ENCODE measurements at places on chromosomes 16 and 17.

DNA sequence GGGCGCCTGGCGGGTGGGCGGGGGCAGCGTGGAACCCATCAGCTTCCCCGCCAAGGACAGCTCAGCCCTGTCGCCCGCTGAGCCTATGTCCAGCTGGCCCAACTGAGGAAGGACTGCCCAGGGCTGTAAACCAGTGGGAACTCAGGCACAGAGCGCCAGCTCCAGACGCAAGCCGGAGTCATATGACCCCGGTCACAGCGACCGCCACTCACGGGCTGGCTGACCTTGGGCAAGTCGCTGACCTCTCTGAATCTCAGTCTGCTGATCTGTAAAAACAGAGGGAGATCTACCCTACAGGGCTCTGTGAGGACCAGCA is 170.0 kb downstream of the C16orf78 start:
- DNase-seq = no peak

DNA sequence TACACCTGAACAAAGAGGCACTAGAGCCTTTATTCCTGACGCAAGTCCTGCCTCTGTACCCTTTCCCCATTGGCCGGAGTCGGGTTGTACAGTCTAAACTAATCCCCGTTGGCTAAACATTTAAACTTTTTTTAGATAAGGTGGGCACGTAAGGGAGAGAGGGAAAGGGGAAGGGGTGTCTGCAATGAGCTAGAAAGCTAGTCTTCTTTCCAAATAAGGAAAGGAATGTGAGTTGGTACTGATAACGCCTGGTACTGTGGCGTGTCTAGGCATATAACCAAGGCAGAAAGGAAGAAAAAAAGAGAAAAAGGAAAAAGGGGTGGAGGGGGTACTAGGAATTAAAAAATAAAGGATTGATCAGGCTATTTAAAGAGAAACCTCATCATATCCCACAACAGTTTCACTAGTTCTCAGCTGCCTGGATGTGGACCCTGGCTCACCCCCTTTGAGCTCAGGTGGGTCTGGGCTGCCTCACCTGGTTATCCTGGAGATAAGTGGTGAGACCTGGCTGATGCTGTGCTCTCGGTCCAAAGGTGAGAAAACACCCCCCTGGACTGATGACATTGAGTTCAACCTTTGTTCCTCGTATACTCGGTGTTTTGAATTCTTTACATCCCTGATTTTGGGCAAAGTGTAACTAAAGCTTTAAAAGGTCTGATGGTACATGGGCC is 90.9 kb upstream of the EEF2KMT start:
- DNase-seq = no peak

- DNase-seq = no peak
Measured at GRCh38 chr17:29682987-29683386, 60.3 kb upstream of the CORO6 start.

GRCh38 chr17:17538417-17539391 is 42.5 kb upstream of the RASD1 start:
- DNase-seq = peak; percentile 98

DNA sequence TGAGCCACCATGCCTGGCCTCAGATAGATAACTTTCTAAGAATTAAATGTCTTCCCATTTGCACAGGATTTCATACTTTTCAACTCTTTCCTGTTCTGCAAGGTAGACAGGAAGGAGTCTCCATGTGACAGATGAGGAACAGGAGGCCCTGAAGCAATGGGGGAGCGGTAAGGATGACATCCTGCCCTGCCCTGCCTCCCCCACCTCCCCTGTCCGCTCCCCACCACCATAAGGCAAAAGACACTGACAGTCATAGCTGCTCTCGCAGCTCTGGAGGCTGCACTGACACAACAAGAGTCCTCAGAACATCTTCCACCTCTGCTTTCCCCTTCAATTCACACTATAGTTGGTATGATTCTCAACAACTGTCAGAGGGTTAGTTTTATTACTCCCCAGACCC is 9.7 kb downstream of the CENPV start:
- DNase-seq = no peak

DNA sequence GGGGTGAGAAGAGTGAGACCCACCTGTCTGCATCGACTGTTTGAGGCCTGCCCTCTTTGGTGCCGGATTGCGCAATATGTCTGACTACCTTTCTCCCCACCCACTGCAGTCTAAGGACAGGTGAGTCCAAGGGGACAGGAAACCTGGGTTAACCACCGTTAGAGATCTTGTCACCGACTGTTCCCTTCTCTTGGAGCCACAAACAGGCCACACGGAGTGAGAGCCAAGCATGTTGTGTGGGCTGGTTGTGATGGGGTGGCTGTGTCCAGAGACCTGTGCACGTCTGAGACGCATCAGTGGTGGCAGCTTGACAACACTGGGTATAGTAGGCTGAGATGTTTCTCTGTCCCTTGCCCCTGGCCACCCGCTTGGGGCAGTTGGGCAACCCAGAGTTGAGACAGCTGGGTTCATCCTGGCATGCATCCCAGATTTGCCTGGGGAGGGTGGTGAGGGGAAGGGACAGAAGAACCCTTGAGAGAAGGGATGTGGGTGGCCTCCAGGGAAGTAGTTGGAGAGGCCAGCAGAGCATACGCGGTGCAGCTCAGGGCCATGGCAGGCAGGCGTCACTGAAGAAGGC is 21.4 kb downstream of the MPRIP start:
- DNase-seq = no peak

DNA sequence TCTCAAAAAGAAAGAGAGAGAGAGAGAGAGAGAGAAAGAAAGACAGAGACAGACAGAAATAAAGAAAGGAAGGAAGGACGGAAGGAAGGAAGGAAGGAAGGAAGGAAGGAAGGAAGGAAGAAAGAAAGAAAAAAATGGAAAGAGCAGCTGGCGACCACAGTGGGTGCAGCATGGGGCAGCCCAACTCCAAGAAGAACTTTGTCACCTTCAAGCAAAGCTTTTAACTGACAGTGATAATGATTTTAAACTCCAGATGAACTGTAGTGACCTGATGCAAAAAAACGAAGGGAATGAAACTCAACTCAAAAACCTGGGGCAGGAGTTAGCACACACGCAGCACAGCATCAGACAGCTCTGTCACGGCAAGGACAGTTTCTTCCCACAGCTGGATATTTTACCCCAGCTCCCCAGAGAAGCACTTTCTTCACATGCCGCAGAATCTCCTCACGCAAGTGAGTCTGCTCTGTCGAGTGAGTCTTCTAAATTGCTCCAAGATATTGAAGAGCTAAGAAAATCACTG is 5.0 kb upstream of the ARHGAP17 start:
- no peak for DNase-seq

DNA sequence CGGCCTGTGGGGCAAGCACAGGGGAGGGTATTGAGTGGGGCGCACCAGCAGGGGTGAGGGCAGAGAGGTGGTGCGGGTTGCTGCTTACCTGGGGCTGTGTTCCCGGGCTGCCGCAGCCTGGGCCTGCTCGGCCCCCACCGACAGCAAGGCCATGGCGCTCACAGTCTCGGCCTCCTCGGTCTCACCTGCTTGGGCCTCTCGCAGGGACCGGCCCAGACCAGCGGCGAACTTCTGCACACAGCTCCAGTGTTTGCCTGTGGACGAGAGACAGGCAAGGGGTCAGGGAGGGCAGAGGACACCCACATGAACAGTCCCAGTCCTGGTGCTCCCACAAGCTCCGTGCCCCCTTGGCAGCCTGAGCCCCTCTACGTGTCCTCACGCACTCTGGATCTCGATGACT is 7.9 kb downstream of the G6PC3 start:
- no peak for DNase-seq

- peak; percentile 35 for DNase-seq
Measured at GRCh38 chr17:15966879-15967248, 21.9 kb downstream of the ADORA2B start.

- DNase-seq = no peak
Measured at GRCh38 chr17:9512323-9513168, 63.1 kb downstream of the STX8 start.

DNA sequence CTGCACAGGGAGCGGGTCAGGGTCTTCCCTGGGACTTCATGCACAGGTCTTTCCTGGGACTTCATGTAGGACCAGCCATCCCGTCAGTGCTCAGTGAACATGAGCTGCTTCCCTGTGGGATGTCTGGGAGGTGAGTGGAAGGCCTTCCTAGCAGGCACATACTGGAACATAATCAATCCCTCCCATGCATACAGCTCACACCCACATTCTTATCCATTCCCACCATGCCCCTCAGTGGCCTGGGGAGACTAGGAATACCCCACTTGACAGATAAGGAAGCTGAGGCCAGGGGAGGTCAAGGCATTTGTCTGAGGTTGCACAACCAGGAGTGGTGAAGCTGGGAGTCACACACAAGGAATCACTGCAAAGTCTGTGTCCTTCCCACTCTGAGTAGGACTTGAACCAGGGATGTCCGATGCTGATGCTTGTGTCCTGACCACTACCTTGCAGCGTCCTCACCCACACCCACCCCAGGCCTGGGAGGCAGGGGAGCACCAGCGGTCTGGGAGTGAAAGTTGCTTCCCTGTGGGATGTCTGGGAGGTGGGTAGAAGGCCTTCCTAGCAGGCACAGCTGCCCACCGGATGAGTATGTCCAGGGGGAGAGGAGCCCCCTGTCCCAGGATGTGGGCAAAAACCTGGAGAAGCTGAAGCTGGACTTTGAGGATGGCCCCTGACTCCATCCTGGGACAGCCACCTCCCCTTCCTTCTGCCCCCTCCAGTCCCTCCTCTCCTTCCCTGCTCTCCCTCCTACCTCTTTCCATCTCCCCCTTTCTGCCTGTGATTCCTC is 1.0 kb upstream of the NLRC5 start:
- DNase-seq = no peak

GRCh38 chr16:10921536-10922327 is 20.5 kb downstream of the DEXI start:
- DNase-seq = no peak

DNA sequence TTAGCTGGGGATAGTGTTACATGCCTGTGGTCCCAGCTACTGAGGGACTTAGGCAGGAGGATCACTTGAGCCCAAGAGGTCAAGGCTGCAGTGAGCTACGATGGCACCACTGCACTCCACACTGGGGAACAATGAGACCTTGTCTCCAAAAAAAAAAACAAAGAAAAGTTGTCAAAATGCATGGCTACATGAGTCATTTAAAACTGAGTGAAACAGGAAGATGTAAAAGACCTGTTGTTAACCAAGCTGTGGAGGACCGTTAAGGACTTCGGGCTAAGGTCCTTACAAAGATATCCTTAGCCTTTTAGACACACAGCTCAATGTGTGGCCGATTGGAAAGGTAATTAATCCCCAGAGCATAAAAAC is 25.1 kb downstream of the ZP2 start:
- peak; percentile 98 for DNase-seq

DNA sequence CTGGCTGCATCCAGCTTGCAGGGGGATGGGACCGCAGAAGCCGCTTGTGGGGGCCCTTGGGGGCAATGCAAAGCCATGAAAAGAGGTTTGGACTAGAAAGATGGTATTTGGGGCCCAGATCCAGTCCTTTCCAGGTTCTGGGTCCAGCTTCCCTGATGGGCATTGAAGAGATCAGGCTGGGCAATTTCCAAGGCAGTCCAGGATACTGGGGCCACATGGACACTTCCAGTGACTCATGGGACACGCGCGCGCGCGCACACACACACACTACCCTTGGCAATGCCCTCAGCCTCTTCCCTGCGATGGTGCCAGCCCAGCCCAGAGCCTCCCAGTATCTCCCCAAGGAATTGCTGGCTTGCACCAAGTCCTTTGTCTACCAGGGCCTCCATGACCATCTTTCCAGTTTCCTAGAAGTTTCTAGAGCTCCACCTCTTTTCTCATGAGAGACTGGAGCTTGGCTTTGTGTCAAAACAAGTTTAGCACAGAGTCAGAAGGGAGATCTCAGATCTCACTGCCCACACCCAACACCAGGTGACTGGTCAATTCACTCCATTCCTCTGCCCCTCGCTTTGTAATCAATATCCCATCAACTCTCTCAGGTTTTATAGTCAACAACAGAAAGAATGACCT is 44.3 kb downstream of the WNT3 start:
- DNase-seq = no peak

GRCh38 chr17:17408236-17408794 is 68.5 kb upstream of the MED9 start:
- DNase-seq = peak; percentile 70

GRCh38 chr17:1638624-1639300 is 6.8 kb downstream of the SCARF1 start:
- DNase-seq = no peak

GRCh38 chr16:49696414-49697101 is 159.4 kb downstream of the ZNF423 start:
- DNase-seq = no peak

GRCh38 chr16:21156767-21157467 is 1.6 kb upstream of the LDAF1 start:
- peak; percentile 79 for DNase-seq

GRCh38 chr17:42678951-42679491 is 2.2 kb upstream of the PLEKHH3 start:
- peak; percentile 66 for DNase-seq

DNA sequence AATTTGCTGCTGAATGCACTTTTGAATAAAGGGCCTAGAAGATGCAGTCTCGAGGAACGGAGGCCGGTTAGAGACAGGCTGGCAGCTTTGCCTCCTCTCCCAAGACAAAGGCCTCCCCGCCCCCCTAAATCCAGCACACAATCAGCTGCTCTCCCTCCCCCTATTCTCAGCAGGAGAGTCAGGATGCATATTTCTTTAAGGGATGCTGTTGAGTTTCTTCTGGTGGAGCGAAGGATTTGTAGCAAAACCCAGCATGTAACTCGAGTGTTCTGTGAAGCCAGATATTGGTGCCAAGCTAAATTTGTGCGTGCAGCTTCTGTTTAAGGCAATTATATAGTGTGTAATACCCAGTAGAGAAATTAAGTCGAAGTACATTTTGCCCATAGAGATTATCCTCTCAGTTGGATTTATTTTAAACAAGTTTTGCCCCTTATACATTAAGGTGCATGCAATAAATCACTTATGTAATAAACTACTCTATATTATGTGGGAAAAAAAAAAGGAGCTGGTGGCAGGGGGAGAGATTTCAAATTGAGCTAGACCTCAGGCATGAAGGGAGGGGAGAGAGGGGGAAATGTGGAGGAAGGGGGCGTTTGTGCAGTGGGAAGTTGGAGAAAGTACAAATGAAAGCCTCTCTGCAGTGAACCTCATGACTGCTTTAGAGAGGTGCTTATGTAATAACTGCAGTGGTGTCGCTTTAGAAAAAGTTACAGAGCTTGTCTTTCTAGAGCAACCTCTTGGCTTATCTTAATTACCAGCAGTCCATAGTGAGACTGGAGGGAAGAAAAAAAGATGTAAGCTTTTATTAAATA is 599.2 kb downstream of the MAF start:
- DNase-seq = no peak

DNA sequence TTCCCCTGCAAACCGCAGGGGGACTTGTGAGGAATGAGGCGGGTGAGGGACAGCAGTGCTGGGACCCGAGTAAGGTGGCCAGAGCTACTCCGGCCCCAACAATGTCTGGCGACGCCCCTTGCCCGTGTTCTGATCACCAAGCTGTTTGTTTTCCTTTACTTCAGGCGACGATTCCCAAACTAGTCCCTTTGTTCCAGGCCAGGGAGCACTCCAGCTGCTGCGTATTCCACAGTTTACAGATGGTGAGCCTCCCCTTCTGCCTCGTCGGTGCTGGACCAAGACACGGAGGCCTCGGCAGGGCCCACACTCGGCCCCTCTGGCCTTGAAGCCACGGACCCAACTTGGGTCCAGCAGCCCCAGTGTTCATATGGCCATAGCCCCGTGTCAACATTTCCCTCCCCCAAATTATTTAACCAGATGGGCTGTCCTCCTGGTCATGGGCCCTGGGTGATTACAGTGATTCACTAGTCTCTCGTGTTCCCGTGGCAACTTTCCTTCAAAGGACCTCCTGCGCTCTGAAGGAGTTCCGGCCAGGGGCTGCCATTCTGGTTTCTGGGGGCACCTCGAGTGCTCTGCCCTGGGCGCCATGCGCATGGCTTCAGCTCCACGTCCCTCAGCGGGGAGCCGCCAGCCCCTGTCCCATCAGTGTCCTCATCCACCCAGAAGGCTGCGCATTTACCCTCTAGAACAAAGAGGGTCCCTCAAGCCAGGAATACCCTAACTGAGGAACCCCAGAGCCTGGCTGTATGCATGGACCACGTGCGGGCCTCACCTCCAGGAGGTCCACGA is 24.8 kb upstream of the MTSS2 start:
- no peak for DNase-seq

All from HepG2 (cell line).